Endothelial cell (in vitro differentiated cells): ENCODE measurements at places on chromosomes 12 and 14.

DNA sequence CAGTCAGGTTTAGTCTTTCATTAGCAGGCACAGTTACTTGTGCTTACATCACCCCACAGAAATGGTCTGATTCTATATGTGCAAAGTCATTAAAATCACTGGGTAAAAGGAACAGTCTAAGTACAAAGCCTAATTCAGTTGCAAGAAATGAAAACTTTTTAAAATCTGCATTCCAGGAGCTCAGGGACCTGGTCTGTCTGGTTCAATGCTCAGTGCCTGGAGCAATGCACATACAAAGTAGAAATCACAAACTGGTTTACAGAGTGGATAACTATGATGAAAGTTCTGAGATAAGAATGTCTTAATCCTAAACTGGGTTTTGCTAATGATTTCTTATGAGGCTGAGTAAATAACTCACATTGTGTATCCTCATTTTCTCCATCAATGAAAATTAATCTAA, 28.7 kb downstream of the LMNTD1 start:
- no peak for DNase-seq

GRCh38 chr12:131092901-131093603, 139.3 kb downstream of the ADGRD1 start:
- DNase-seq = no peak

DNA sequence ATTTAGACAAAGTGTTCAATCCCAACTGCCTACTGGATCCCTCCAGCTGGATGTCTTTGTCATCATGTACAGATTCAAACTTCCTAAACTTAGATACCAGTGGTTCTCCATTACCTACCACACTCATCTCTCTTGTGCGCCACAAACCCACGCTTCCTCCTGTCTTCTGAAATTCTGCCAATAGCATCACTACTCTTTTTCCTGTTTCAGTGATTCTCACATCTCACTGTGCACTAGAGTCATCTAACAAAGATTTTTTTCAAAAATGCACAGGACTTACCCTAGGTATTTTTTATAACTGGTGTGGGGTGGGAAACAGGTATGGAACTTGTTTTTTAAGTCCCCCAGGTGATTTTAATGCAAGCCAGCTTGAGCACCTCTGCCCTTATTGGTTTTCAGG, 5.9 kb downstream of the PSMB5 start:
- DNase-seq = no peak

- DNase-seq = no peak
These were observed 159.3 kb downstream of the TTC8 start for GRCh38 chr14:88983755-88984154.

DNA sequence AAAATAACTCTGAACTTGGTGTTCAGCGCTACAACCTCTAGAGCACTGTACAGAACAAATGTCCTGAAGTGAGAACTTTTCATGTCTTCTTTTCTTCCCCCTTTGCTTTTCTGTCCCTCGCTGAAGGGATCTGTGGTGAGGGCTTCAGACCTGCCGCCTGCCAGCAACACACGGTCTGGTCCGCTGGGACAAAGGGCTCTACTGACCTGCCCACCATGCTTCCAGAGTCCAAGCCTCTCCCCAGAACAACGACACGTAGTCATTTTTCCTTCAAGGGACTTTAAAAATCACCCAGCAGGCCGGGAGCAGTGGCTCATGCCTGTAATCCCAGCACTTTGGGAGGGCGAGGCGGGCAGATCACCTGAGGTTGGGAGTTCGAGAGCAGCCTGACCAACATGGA, 140.4 kb downstream of the EFCAB11 start:
- no peak for DNase-seq

- no peak for DNase-seq
These were observed 4.4 kb downstream of the TULP3 start for GRCh38 chr12:2895051-2895451.

GRCh38 chr14:64745511-64746091, 41.4 kb downstream of the PLEKHG3 start:
- no peak for DNase-seq
